ENCODE measurements at places on chromosomes 3 and 15.

- no peak for DNase-seq
Measured at GRCh38 chr3:3816034-3816433, 16.8 kb downstream of the LRRN1 start.

GRCh38 chr15:99487337-99487730 is 78.5 kb upstream of the MEF2A start:
- DNase-seq = no peak

DNA sequence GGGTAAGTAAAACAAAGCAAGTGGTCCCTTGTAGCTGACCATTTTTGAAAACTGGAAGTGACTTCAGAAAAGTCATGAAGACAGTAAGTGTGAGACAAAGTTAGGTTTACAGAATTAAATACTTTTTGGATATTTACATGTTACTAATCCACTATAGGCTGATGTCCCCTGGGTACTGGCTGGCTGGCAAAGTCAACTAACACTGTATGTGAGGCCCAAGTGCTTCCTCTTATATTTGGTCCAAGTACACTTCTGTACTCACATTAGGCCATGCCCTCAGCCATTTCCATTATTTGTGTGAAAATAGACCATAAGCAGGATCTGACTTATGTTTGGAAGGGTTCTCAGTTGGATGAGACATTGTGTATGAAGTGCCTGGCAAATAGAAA is 5.5 kb upstream of the LEKR1 start:
- no peak for DNase-seq

- no peak for DNase-seq
Measured at GRCh38 chr3:159886050-159886449, 102.6 kb upstream of the IL12A start.

- peak; percentile 44 for DNase-seq
Measured at GRCh38 chr3:141875893-141876380, 506 bp upstream of the ATP1B3 start.

GRCh38 chr3:9078561-9079240 is 115.4 kb upstream of the RAD18 start:
- no peak for DNase-seq

DNA sequence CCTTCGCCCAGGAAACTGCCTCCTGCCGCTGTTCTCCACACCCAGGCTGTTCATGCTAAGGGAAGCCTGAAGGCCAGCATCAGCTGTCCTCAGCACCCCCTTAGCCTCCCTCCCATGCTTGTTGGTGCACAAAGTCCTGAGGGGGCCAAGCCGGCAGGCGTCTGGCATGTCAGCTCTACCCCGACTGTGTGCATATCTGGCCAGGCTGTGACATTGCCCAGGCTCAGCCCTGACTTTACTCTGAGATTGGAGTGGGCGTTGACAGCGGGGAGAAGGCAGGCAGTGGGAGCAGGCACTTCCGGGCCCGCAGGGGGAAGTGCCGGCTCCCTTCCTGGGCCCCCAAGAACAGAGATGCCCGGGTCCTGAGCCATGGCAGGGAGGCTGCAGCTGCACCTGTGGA is 492.2 kb downstream of the AGBL1 start:
- no peak for DNase-seq

DNA sequence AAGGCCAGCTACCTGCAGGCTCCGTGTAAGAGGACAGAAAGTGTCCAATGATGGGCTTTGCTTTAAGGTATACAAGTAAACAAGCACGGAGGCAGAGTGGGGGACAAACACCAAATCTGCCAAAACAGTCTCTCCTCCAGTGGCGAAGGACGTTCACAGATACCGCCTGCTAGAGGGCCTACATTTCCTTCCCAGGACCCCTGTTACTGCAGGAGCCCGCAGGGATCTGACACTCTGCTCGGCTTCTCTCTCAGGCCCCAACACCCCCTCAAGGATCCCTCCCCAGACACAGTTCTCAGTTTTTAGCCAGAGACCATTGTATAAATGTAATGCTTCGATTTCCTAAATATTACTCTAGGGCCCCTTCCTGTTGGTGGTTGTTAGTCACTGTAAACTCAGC is 46.0 kb upstream of the VGLL4 start:
- DNase-seq = no peak

- DNase-seq = no peak
Measured at GRCh38 chr3:2454865-2455264, 356.2 kb downstream of the CNTN4 start.

DNA sequence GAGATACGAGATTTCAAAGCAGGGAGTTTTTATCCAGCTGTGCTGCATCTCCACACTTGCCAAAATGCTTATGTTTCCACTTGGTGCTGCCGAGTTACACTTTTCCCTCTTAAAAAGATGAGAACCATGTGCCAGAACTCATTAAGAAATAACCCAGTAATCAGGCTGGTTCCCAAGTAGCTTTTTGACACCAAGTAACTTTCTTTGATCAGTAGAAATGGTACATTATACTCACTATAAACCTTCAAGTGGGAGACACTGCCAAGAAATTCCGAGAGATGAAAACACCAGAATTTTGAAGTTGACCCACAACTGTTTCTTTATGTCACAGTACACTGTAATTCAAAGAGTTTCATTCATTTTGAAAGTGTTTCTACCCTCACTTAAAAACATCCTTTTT is 164.6 kb upstream of the CCDC54 start:
- DNase-seq = no peak

DNA sequence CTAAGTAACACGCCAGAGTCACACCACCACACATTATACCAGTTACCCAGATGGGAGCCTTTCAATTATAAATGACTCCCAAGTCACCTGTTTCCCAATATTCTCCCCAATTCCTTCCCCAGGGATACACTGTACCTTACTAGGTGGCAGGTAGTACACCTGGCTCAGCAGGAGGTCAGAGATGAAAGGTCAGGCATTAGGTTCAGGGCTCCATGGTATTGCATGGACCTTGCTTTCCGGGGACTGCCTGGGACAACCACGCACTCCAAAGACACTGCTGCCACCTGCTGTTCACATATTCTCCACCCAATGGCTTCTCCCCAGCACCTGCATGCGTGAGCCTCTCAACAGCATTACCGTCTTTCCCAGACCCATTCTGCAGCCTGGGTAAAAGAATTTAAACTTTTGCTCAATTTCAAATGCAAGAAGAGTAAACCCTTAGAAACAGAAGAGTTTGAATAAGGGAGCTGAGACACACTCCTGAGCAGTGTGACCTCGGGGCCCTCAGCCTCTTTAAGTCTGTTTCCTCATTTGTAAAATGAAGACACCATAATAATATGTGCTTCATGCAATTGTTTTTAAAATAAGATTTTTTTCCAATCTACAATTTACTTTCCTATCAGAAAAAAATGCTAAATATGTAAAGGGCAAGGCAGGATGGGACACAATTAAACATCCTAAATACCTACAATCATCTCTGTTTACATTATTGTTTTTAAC is 28.0 kb upstream of the LACTB start:
- DNase-seq = peak; percentile 68

DNA sequence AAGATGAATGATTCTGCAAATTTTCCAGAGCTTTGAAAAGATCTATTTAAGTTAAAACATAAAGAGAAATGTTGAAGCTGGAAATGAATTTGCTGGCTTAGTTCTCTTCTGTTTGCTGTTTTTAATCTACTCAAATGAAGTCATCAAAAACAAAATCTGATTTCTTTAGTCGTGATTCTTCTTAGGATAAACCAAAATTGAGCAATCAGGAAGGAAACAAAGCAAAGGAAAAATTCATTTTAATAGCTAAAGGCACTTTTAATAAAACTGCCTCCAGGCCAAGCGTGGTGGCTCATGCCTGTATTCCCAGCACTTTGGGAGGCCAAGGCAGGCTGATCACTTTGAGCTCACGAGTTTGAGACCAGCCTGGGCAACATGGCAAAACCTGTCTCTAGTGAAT is 91.2 kb downstream of the DUT start:
- no peak for DNase-seq

GRCh38 chr3:100289339-100289738 is 28.5 kb downstream of the TBC1D23 start:
- no peak for DNase-seq

DNA sequence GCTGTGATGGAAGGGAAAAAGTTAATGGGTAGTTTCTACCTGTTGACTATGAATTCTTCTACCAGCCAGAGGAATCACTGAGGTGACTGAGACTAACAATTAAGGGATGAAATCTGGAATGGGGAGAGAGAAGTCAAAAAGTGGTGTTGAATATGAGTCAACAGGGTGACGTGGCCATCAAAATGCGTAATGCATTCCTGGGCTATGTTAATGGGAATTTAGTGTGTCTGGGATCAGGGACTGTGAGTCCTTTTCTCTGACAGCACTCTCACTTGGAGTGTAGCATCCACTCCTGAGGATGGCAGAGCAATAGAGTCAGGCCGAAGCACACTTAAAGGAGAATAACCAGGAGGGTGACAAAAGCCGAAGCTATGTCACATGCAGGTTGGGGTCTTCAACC is 60.4 kb downstream of the MESD start:
- peak; percentile 76 for DNase-seq

DNA sequence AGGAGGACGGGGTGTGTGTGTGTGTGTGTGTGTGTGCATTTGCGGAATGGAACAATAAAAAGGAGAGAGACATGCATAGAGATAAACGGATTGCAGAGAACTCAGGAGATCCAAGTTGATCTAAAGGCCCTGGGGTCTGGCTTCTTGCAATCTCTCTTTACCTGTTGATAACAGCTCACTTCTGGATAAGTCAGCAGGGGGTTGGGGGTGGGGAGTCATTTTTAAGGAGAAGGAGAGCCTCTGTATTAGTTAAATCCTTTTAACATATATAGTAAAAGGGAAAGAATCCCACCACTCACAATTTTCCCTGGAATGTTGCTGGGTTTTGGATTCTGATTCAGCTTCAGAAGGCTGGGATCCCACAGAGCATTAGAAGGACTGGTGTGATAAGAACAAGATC is 87.5 kb upstream of the MITF start:
- no peak for DNase-seq

DNA sequence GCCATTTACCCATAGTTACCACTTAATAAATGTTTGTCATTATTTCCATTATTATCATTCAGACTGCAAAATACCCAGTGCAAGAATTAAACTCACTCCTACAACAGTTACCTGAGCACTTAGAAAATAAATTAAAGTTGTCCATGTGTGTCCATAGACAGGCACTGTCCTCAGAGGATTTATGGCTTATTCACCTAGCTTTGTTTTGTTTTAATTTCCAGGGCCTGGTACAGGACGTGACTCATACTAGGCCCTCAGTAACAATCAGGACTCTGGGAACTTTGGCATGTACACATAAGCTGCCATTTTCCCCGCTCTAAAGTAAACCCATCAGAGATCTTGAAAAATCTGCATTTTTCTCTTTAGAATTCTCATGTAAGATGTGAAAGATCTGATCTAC is 458.5 kb upstream of the ARRDC4 start:
- peak; percentile 48 for DNase-seq

GRCh38 chr3:52231502-52232278 is 6.2 kb upstream of the TLR9 start:
- DNase-seq = peak; percentile 23

DNA sequence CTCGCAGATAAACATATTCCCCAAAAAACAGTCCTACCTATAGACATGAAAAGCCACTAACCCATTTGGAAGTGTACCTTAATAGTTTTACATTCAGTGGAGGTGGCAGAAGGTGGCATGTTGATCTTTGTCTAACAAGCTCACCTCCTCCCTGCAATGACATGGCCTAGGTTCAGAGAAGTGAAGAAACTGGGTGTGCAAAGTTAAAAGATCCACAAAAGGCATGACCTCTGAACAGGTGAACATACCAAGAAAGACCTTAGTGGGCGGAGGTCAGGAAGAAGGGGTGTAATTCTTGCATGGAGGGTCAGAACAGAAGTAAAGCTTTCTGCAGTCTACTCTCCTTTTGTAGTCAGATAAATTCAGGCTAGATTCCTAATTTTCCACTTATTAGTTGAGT is 822 bp downstream of the MRPL3 start:
- no peak for DNase-seq

- peak; percentile 93 for DNase-seq
Measured at GRCh38 chr15:70101459-70102113, 3.9 kb upstream of the TLE3 start.

DNA sequence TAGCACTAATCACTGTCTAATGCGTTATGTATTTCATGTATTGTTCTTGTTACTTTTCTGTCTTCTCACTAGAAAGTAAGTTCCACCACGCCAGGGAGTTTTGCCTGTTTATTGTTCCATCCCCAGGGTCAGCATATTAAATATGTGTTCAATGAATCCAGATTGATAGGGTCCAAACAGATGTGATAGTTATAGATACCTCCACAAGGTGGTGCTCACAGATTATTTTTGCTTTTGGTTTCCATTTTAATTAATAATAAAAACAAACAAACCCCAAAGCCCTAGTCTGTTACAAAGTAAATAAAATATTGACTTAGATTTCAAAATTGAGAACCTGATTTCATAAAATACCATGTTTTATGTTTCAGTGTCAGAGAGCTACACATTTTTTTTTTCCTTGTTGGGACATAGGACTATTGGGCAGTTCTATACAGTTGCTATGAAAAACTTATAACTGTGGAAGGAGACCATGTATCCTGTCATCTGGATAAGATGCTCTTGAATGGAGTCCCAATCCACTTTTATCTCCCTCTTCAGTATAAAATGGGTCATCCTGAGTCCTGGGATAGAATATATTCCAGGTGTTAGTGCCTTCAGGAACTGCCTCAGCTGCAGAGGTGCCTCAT is 12.4 kb downstream of the OTOL1 start:
- peak; percentile 3 for DNase-seq

- DNase-seq = peak; percentile 7
Measured at GRCh38 chr3:183100376-183100775, 1.1 kb upstream of the MCCC1 start.

- no peak for DNase-seq
Measured at GRCh38 chr3:176927706-176928581, 269.3 kb downstream of the TBL1XR1 start.

DNA sequence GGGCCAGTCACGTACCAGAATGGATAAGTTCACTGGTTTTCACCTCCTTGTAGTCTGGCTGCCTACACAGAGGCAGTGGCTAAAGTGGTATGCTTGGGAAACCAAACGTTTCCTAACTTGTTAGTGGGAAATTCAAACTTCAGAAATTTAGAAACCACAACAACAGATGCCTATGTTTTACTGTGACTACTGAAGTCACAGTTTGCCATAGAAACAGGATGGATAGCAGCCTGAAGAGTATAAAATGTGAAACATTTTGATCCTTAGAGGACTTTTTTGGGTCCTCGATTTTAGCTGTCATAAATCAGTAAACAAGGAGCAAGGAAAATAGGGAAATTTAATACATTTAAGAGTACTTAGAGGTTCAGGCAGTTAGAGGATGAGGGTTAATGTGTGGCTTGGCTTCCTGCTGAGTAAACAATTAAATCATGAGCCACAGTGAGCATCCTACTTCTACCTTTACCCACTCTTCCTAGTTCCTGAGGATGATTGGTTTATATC is 48.6 kb downstream of the CMSS1 start:
- peak; percentile 81 for DNase-seq

GRCh38 chr15:62211348-62211747 is 46.3 kb upstream of the C2CD4B start:
- no peak for DNase-seq

DNA sequence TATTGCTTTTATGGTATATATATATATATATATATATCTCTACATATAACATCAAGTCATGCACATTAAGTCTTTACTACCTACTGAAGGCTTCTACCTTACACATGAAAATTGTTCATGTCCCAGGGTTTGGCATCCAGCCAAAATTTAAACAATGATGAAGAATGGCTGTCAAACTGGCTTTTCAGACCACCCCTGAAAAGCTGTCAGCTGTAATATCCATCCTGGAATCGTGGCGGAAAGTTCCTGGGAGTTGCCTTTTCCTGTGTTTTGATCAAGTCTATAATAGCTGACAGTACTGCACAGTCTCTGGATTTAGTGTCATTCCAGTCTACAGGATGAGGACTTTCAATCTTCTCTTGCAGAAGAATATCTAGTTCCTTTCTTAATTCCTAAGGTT is 48.3 kb downstream of the DHX36 start:
- no peak for DNase-seq

GRCh38 chr15:60328852-60329443 is 68.8 kb downstream of the ANXA2 start:
- peak; percentile 32 for DNase-seq

Measured in HCEC 1CT (cell line).